ENCODE measurements at places on chromosomes 11 and 22. TPM values are rescaled to one million over a fixed set of nuclear protein-coding genes. Genes with fewer than 3 reads are reported as not detected.

The KCNK4 gene
- polyA plus RNA-seq, result not detected

The GTSE1 gene
- polyA plus RNA-seq, result 4.4 TPM

The PRG3 gene
- 2.5 TPM for polyA plus RNA-seq

The GUCY1A2 gene
- polyA plus RNA-seq, result 0.14 TPM

The NPTXR gene
- 1.3 TPM for polyA plus RNA-seq

The SLC17A6 gene
- 0.07 TPM for polyA plus RNA-seq

The SLC22A6 gene
- not detected for polyA plus RNA-seq

The ZP1 gene
- 1.5 TPM for polyA plus RNA-seq

The TEAD1 gene
- 3.7 TPM for polyA plus RNA-seq

The MFRP gene
- polyA plus RNA-seq, result 0.05 TPM

The SLC1A2 gene
- 0.71 TPM for polyA plus RNA-seq

The OR5B21 gene
- polyA plus RNA-seq, result not detected

The SHANK2 gene
- polyA plus RNA-seq, result 0.09 TPM

The SYNGR1 gene
- 6.1 TPM for polyA plus RNA-seq

The CD6 gene
- 74.1 TPM for polyA plus RNA-seq

The LRP4 gene
- polyA plus RNA-seq, result 5.2 TPM

The RPS13 gene
- 3,713 TPM for polyA plus RNA-seq

The GLYAT gene
- 0.18 TPM for polyA plus RNA-seq

The SMIM35 gene
- 0.09 TPM for polyA plus RNA-seq

The PKDREJ gene
- polyA plus RNA-seq, result 0.02 TPM

The WBP2NL gene
- polyA plus RNA-seq, result 2.2 TPM

The C22orf31 gene
- 0.80 TPM for polyA plus RNA-seq

The DRICH1 gene
- polyA plus RNA-seq, result 1.4 TPM

The MOGAT2 gene
- 0.27 TPM for polyA plus RNA-seq

The CYB5R2 gene
- 7.4 TPM for polyA plus RNA-seq

The FAM180B gene
- polyA plus RNA-seq, result 0.09 TPM

The TMEM121B gene
- 0.23 TPM for polyA plus RNA-seq

The MOV10L1 gene
- 0.32 TPM for polyA plus RNA-seq

The CCDC89 gene
- 0.78 TPM for polyA plus RNA-seq

The ANGPTL5 gene
- 0.16 TPM for polyA plus RNA-seq

The ANKK1 gene
- 2.4 TPM for polyA plus RNA-seq

The DUSP8 gene
- polyA plus RNA-seq, result 2.9 TPM

The PGA5 gene
- 1.4 TPM for polyA plus RNA-seq

The C11orf16 gene
- 3.8 TPM for polyA plus RNA-seq

The PRR5L gene
- 4.1 TPM for polyA plus RNA-seq

The BCL2L13 gene
- polyA plus RNA-seq, result 27.6 TPM

The NAV2 gene
- polyA plus RNA-seq, result 5.8 TPM

The FADS1 gene
- 4.4 TPM for polyA plus RNA-seq

The MRPL40 gene
- 50.6 TPM for polyA plus RNA-seq

The SCN4B gene
- polyA plus RNA-seq, result 1.3 TPM

The C1QTNF5 gene
- polyA plus RNA-seq, result 8.6 TPM

The MMP3 gene
- polyA plus RNA-seq, result 0.48 TPM

The RBMXL2 gene
- polyA plus RNA-seq, result 0.25 TPM

The PANX3 gene
- 0.02 TPM for polyA plus RNA-seq

The ABTB2 gene
- 2.6 TPM for polyA plus RNA-seq

The LGALS12 gene
- polyA plus RNA-seq, result 0.21 TPM

The APOC3 gene
- 9.8 TPM for polyA plus RNA-seq

The OR10A2 gene
- polyA plus RNA-seq, result not detected

The FAM111B gene
- polyA plus RNA-seq, result 0.80 TPM

The ACAT1 gene
- polyA plus RNA-seq, result 47.6 TPM
